ENCODE measurements at places on chromosomes 7 and 10.
A peak's percentile ranks its signal among the peaks of the same experiment; 100 is the strongest.

- H3K36me3 ChIP-seq = peaks cover 1% of the 10 kb centered on the region
- DNase-seq = no peak
- H3K27ac ChIP-seq = no peak overlapping the region
- H3K4me1 ChIP-seq = no peaks in the 10 kb centered on the region
Observed at GRCh38 chr7:81420526-81421226, 349.2 kb downstream of the HGF start.

DNA sequence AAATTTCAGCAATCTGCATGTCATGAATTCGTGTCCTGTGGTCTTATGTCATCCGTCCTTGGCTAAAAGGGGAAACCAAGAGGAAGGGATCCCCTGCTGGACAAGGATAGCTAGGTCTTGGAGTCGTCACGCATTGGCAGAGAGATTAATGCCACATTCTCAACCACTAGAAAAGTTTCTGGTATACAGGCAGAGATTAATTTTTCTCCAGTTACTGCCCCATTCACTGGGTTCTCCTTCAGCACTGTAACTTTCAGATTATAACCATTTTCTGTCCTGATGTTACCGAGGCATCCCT lies 1060.6 kb upstream of the AUTS2 start:
- no peak for DNase-seq
- H3K4me3 ChIP-seq = no peak overlapping the region

GRCh38 chr10:1942478-1942877 lies 205.2 kb upstream of the ADARB2 start:
- DNase-seq = no peak
- peaks cover 29% of the 10 kb centered on the region for H3K4me1 ChIP-seq
- H3K4me3 ChIP-seq = no peak overlapping the region

DNA sequence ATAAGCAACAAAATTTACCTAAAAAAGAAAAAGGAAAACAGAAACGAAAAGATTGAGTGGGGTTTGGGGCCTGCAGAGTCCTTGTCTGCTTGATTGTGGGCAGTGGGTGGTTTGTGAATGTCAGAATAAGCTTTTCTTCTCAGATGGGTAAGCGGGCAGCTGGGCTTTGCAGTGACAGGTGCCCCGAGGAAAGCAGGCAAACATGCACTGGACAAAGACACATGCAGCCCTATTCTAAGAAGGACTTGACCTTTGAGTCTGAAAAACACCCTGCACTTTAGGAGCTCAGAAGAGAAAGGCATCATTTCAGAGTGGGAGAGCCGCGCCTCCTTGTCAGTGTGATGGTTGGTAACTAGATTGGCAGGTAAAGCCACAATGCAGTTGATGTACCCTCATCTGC lies 562.7 kb downstream of the PTPRN2 start:
- H3K4me3 ChIP-seq = no peak overlapping the region
- no peaks in the 10 kb centered on the region for H3K27me3 ChIP-seq
- no peaks in the 10 kb centered on the region for H3K4me1 ChIP-seq
- no peak for DNase-seq
- H3K36me3 ChIP-seq = no peaks in the 10 kb centered on the region
- H3K27ac ChIP-seq = no peak overlapping the region

DNA sequence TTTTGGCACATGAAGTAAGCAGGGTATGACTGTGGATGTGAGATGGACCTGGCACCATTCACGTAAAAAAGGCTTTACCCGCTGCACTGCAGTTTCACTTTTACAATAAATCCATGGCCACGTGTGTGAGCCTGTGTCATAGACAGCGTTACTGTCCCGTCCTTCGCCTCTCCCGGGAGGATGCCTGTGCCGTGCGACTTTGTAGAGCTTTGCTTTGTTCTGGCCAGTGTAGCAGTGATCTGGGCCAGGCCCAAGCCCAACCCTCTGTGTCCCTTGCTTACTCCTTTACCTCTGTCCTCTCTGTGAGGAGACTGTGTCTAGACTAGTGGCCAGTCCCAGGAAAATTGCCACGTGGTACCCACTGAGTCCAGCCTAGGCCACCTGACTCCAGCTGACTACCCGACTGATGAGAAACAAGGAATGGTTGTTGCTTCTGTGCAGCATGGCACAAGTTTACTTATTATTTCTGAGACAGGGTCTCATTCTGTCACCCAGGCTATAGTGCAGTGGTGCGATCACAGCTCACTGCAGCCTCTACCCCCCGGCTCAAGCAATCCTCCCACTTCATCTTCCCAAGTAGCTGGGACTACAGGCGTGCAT lies 48.1 kb downstream of the JAKMIP3 start:
- H3K27me3 ChIP-seq = no peaks in the 10 kb centered on the region
- no peak overlapping the region for H3K27ac ChIP-seq
- H3K36me3 ChIP-seq = no peaks in the 10 kb centered on the region
- no peak overlapping the region for H3K4me3 ChIP-seq
- DNase-seq = no peak

GRCh38 chr10:24437302-24437701 lies 228.4 kb downstream of the KIAA1217 start:
- DNase-seq = no peak
- no peaks in the 10 kb centered on the region for H3K4me1 ChIP-seq
- no peak overlapping the region for H3K4me3 ChIP-seq
- no peaks in the 10 kb centered on the region for H3K27me3 ChIP-seq
- peaks cover 3% of the 10 kb centered on the region for H3K36me3 ChIP-seq
- H3K27ac ChIP-seq = no peak overlapping the region

GRCh38 chr7:22346383-22347107 lies 10.4 kb downstream of the RAPGEF5 start:
- DNase-seq = no peak
- H3K27ac ChIP-seq = no peak overlapping the region
- H3K27me3 ChIP-seq = peaks cover 21% of the 10 kb centered on the region
- H3K36me3 ChIP-seq = no peaks in the 10 kb centered on the region
- H3K4me1 ChIP-seq = peaks cover 5% of the 10 kb centered on the region
- no peak overlapping the region for H3K4me3 ChIP-seq

GRCh38 chr7:36928718-36929117 lies 204.4 kb upstream of the AOAH start:
- no peak overlapping the region for H3K27ac ChIP-seq
- no peak overlapping the region for H3K4me3 ChIP-seq
- H3K4me1 ChIP-seq = no peaks in the 10 kb centered on the region
- DNase-seq = no peak

GRCh38 chr7:158985583-158985982 lies 129.2 kb downstream of the DYNC2I1 start:
- H3K4me1 ChIP-seq = no peaks in the 10 kb centered on the region
- DNase-seq = no peak
- peaks cover 6% of the 10 kb centered on the region for H3K27me3 ChIP-seq
- H3K27ac ChIP-seq = no peak overlapping the region
- H3K4me3 ChIP-seq = no peak overlapping the region

DNA sequence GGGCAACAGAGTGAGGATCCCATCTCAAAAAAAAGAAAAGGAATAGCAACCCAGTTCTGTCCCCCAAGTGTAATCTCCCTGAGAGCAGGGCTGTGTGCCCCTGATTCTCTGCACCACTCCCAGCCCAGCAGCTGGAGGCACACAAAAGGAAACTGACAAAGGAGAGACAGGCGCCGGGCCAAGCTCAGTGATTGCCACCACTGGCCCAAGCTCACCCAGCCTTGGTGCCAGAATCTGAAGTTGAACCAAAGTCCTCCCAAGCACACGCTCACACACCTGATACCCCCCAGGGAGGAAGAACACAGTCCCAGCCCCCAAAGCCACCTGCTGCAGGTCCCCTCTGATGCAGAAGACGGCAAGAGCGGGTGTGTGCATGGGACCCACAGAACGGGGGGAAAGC lies 50.3 kb downstream of the TNRC18 start:
- no peaks in the 10 kb centered on the region for H3K27me3 ChIP-seq
- H3K27ac ChIP-seq = no peak overlapping the region
- no peak overlapping the region for H3K4me3 ChIP-seq
- H3K4me1 ChIP-seq = no peaks in the 10 kb centered on the region
- peaks cover 2% of the 10 kb centered on the region for H3K36me3 ChIP-seq

GRCh38 chr10:47020471-47020870 lies 109.2 kb downstream of the PTPN20 start:
- no peak overlapping the region for H3K4me3 ChIP-seq
- H3K27ac ChIP-seq = no peak overlapping the region
- no peaks in the 10 kb centered on the region for H3K27me3 ChIP-seq
- H3K36me3 ChIP-seq = no peaks in the 10 kb centered on the region
- H3K4me1 ChIP-seq = peaks cover 4% of the 10 kb centered on the region

- no peak overlapping the region for H3K27ac ChIP-seq
- peaks cover 35% of the 10 kb centered on the region for H3K27me3 ChIP-seq
- H3K4me1 ChIP-seq = no peaks in the 10 kb centered on the region
- no peak overlapping the region for H3K4me3 ChIP-seq
- no peak for DNase-seq
Observed at GRCh38 chr10:100103581-100103980, 21.9 kb upstream of the CPN1 start.

- H3K4me1 ChIP-seq = no peaks in the 10 kb centered on the region
- no peak overlapping the region for H3K4me3 ChIP-seq
- H3K36me3 ChIP-seq = no peaks in the 10 kb centered on the region
- H3K27ac ChIP-seq = no peak overlapping the region
Observed at GRCh38 chr10:112229096-112229495, 45.5 kb upstream of the GPAM start.

GRCh38 chr7:23205909-23206767 lies 24.3 kb downstream of the NUP42 start:
- H3K27ac ChIP-seq = no peak overlapping the region
- no peaks in the 10 kb centered on the region for H3K36me3 ChIP-seq
- H3K27me3 ChIP-seq = peaks cover 41% of the 10 kb centered on the region
- peak overlapping the region; percentile 69 for H3K4me3 ChIP-seq
- DNase-seq = peak; percentile 18
- H3K4me1 ChIP-seq = peaks cover 5% of the 10 kb centered on the region

DNA sequence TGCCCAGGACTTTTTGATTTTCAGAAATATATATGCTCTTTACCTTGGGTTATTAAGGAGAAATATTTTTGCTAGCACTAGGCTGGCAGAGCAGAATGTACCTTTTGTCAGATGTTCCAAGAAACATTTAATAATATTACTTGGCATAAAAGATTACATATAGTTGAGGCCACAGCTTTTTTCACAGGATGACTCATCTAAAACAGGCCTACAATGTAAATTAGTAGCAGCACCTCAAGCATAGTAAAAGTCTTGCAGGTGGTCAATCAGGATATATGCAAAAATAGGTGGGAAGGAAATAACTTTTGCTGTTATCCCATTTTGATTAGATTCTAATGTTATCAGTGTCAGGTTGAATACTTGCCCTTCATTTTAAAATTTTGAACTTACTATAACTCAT lies 14.9 kb upstream of the ITGB1 start:
- H3K27ac ChIP-seq = no peak overlapping the region
- no peak for DNase-seq
- H3K36me3 ChIP-seq = no peaks in the 10 kb centered on the region
- peaks cover 6% of the 10 kb centered on the region for H3K27me3 ChIP-seq
- H3K4me1 ChIP-seq = peaks cover 23% of the 10 kb centered on the region

- no peaks in the 10 kb centered on the region for H3K4me1 ChIP-seq
- no peak overlapping the region for H3K27ac ChIP-seq
- DNase-seq = no peak
- H3K4me3 ChIP-seq = no peak overlapping the region
- H3K36me3 ChIP-seq = peaks cover 21% of the 10 kb centered on the region
- H3K27me3 ChIP-seq = no peaks in the 10 kb centered on the region
Observed at GRCh38 chr10:100934084-100934659, 21.4 kb downstream of the SLF2 start.

DNA sequence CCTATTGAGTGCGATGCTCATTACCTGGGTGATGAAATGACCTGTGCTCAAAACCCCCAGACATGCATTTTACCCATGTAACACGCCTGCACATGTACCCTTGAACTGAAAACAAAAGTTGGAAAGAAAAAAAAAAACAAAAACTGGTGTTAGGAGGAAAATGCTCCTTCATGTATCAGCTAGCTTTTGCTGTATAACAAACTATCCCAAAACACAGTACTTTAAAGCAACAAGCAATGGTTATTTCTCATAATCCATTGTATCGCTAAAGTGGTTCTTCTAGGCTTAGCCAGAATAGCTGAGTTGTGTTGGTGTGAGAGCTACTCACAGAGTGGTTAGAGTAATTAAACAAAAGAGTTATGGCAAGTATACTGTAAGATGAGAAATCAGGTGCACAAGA lies 12.2 kb upstream of the GALNT11 start:
- no peak overlapping the region for H3K4me3 ChIP-seq
- H3K27me3 ChIP-seq = peaks cover 17% of the 10 kb centered on the region
- DNase-seq = no peak
- H3K27ac ChIP-seq = no peak overlapping the region

- peak overlapping the region; percentile 66 for H3K4me3 ChIP-seq
- no peaks in the 10 kb centered on the region for H3K27me3 ChIP-seq
- H3K27ac ChIP-seq = peak overlapping the region; percentile 91
Observed at GRCh38 chr10:63236113-63236935, 103.2 kb downstream of the NRBF2 start.

DNA sequence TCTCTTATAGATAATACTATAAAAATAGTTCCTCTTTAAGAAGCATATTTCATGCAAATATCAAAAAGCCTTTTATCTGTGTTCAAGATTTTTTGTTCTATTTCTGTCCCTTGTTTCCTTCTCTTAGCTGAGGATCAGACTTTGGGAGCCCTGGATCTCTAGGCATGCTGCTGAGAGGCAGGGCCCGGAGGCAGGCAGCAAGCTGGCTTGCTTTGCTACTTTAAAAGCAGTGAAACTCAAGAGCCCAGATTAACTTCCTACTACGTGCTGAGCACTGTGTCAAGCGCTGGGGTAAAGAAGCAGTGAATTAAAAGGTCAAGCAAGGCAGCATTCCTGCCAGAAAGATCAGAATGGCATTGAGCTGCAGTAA lies 31.0 kb upstream of the ARID5B start:
- H3K27ac ChIP-seq = no peak overlapping the region
- H3K4me1 ChIP-seq = peaks cover 16% of the 10 kb centered on the region
- no peak for DNase-seq
- H3K27me3 ChIP-seq = peaks cover 13% of the 10 kb centered on the region
- no peaks in the 10 kb centered on the region for H3K36me3 ChIP-seq
- no peak overlapping the region for H3K4me3 ChIP-seq

GRCh38 chr10:131947631-131948347 lies 33.9 kb downstream of the BNIP3 start:
- H3K27ac ChIP-seq = peak overlapping the region; percentile 71
- H3K4me1 ChIP-seq = peaks cover 5% of the 10 kb centered on the region
- DNase-seq = no peak
- H3K27me3 ChIP-seq = no peaks in the 10 kb centered on the region

DNA sequence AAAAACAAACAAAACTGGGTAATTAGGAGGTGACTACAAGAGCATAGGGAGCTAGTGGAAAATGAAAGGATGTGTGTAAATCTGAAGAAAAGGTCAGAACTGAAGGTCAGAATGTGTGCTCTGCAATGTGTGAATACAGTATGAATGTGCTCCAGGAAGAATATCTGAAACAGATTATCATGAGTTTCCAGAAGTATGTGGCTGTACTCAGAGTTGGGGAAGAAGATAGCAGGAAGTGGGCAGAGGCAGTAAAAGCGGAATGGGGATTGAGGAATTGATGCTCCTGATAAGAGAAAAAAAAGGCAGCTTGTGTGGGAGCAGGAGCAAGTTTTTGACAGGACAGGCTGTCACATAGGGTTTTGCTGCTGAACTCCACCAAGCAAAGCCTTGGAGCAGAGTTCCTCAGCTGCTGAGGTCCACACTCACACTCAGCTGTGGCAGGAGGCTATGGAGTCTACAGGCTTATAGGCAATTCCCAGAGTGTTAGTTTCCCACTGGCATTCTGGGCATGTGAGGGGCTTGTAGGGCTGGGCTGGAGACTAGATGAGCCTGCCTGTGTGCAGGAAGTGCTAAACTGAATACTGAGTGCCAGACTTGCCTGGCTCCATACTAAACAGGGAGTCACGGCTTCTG lies 22.9 kb downstream of the H2AZ2 start:
- no peak for DNase-seq
- no peaks in the 10 kb centered on the region for H3K27me3 ChIP-seq
- no peaks in the 10 kb centered on the region for H3K36me3 ChIP-seq
- no peak overlapping the region for H3K4me3 ChIP-seq
- H3K27ac ChIP-seq = peak overlapping the region; percentile 16

- no peaks in the 10 kb centered on the region for H3K4me1 ChIP-seq
- H3K27me3 ChIP-seq = peaks cover 20% of the 10 kb centered on the region
- no peak overlapping the region for H3K27ac ChIP-seq
- no peak for DNase-seq
Observed at GRCh38 chr10:63901228-63901627, 380.0 kb downstream of the REEP3 start.

Measured in activated T-cell treated with anti-CD3 and anti-CD28 coated beads, Interleukin-2, amount 50 U/mL, for 72 hours (primary cell).